ENCODE measurements at places on chromosomes 5 and 9.
A peak's percentile ranks its signal among the peaks of the same experiment; 100 is the strongest.

DNA sequence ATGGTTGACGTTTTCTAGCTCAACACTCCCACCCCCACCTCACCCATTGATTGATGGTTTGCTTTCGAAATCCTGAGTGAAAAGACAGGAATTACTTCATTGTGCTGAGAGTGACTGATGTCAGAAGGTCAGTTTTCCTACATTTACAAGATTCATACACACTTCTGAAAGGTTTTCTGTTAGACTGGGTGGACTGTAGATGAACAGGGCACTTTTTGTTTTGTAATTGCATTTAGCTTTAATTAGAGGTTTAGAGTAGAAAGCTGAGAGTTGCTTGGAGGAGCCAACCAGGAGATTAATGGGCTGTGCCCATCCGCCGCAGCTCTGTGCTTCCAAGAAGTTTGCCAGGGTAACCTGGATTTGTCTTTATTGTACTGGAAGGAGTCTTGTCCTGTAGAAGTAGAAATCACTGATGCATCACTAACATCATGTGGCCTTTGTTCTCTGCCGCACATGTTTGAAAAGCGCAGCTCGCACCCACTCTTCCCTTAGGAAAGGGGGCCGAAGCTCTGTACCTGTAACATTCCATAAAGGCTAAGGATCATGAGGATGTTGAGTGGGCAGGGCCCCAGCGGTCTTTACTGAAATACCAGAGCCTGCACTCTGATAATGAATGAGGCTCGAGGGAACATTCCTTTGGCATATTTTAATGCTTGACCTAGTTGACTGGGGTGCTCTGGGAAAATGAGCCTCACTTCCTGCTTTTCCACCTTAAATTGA, 267.6 kb upstream of the DMRT1 start:
- DNase-seq, result no peak

DNA sequence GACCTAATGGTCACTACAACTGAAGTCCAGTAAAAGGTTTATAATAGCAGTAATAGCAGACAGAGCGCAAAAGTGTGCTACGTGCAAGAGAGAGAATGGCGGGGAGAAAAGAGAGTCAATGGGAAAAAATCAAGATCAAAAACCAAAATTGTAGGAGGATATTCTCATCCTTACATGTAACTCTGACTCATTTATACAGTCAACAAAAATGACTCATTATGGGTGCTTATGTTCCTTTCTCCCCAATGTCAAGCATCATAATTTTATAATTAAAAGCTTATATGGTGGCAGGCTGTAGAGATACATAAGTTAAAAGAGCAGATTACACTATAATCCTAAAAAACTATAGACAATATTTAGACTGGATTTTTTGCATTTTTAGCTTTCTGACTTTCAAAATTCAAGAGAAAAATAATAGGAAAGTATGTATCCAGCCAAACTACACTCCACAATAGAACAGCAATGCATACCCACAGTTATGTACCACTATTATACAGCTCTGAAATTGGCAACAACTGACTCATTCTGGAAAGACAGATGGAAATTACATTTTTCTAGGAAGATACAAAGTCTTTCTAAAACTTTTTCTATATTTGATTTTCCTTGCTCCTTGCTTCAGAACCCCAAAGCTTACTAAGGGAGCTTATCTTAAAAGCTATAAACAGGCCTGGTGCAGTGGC, 78.4 kb downstream of the PLPP1 start:
- no peak for DNase-seq

DNA sequence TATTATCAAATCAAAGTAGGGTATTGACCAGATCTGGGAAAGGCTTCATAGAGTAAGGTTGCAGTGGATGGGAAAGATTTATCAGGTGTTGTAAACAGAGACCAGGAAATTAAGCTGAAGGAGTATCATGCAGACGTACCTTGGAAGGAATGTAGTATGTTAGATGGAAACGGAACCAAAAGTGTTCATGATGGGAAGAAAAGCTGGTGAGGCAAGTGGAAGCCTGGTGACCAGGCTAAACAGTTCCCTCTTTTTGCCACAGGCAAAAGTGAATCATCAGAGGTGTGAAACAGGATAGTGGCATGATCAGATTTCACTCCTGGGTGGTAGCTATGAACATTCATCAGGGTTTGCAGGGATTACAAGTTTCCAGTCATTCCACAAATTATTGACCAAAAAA, 780.1 kb upstream of the DMAC1 start:
- DNase-seq, result no peak

GRCh38 chr9:33919276-33919897, 102.4 kb downstream of the UBE2R2 start:
- no peak for DNase-seq

DNA sequence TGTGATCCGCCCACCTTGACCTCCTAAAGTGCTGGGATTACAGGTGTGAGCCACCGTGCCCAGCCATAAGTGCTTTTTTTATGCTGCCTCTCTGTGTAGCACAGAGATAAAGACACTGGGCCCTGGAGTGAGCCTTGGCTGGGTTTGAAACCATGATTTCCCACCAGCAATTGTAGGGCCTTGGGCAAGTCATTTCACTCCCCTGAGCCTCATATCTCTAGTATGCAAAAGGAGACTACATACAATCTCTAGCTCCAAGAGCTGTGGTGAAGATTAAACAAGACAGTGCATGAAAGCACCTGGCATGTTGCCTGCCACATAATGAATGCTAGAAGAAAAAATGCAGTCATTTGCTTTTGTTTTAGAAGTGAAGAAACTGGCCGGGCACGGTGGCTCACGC, 3.9 kb downstream of the FABP6 start:
- no peak for DNase-seq

DNA sequence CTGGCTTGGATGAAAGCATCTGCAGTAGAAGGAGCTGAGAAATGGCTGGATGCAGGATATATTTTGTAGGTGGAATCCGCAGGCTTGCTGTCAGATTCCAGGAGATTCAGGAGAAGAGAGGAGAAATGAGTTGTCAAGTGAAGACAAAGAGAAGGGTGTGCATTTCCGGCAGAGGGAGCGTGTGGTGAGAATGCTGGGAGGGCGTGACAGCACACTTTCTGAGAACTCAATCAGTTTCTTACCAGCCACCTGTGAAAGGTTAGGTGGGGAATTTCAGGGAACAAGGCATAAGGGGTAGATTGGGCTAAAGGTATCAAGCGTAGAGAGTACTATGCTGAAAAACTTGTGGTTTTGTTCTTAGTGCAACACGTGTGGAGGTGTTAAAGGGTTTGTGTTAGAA, 199.3 kb upstream of the ANKH start:
- no peak for DNase-seq

DNA sequence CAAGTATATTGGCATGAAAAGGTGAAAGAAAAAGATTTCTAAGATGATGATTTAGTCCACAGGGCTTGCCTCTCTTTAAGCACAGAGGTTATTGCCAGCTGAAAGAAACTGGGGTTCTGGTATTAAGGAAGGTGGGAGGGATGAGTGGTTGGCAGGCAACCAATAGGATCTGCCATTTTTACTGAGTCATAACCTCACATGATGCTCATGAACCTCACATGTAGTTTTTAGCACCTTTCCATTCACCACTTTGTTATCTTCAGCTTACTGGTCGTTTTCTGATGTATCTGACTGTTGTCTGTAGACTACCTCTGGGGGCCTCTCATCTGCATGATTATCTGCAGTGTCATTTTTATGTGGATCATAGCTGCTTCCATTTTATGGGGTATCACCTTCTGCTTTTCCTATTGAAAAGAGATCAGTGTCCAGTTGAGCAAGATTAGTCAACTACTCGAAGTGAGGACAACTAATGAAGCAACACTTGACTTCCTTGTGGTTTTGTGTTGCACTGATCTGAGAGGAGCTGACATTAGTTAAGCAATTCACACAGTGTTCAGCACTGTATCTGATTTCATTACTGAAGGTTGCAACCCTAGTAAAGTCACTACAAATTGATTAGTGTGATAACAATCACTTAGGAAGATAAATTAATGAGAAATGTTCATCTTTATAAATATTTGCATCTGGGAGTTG, 186.3 kb downstream of the SGCD start:
- DNase-seq, result no peak

DNA sequence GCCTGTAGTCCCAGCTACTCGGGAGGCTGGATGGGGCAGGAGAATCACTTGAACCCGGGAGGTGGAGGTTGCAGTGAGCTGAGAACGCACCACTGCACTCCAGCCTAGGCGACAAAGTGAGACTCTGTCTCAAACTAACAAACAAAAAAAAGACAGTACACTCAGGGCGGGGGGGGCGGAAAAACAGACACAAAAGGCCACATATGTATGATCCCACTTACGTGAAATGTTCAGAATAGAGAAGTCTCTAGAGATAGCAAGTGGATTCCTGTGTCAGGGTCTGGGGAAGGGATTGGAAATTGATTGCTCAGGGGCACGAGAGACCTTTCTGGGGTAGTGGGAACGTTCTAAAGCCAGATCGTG, 9.0 kb upstream of the LCN1 start:
- no peak for DNase-seq

GRCh38 chr5:17156463-17156862, 61.0 kb upstream of the BASP1 start:
- no peak for DNase-seq

GRCh38 chr9:130255631-130256134, 9.9 kb upstream of the HMCN2 start:
- DNase-seq, result no peak

DNA sequence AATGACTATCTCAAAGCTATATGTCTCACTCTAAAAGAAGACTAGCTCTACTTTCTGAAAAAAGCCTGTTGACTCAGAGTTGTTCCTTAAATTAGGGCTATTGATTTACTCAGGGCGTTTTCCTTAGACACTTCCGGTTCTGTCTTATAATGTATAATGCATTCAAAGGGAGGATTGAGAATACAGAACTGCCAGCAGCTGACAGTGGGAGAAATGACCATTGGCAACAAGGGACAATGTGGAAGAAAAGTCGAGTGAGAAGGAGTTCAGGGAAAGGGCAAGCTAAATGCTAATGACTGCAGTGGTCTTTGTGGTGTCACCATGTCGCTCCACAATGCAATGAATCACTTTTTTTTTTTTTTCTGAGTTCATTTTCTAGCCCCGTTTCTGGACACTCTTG, 65.7 kb upstream of the ANKH start:
- peak; percentile 72 for DNase-seq

DNA sequence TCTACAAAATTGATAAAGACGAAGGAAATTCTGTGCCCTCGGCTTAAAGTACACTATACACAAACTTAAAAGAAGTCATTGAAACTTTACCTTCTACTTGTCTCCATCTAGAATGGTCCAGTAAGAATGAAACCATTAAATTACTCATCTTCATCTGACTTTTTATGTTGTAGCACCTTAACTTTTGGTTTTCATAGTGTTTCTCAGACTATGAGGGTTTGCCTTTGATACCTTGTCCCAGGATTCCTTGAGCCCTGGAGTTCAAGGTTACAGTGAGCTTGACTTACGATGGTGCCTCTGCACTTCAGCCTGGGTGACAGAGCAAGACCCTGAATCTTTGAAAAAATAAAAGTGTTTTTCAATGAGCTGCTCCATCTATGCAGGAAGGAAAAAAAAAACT, 132.2 kb downstream of the CDC42SE2 start:
- DNase-seq, result no peak

GRCh38 chr9:69768716-69769115, 8.9 kb upstream of the PTAR1 start:
- no peak for DNase-seq

GRCh38 chr5:166074582-166075481, 2216.6 kb upstream of the WWC1 start:
- DNase-seq, result no peak

- DNase-seq, result no peak
Observed at GRCh38 chr5:67341478-67341877, 144.9 kb upstream of the CD180 start.

GRCh38 chr9:134318481-134318891, 7.8 kb upstream of the RXRA start:
- no peak for DNase-seq

GRCh38 chr5:74232276-74232675, 408.3 kb downstream of the ENC1 start:
- no peak for DNase-seq

GRCh38 chr9:71646131-71646530, 122.2 kb downstream of the CEMIP2 start:
- DNase-seq, result no peak

- DNase-seq, result no peak
Observed at GRCh38 chr5:95759634-95760033, 28.5 kb downstream of the RHOBTB3 start.
